ENCODE measurements at places on chromosomes 6 and 20.

GRCh38 chr6:16563628-16564240, 197.5 kb downstream of the ATXN1 start:
- DNase-seq = no peak

DNA sequence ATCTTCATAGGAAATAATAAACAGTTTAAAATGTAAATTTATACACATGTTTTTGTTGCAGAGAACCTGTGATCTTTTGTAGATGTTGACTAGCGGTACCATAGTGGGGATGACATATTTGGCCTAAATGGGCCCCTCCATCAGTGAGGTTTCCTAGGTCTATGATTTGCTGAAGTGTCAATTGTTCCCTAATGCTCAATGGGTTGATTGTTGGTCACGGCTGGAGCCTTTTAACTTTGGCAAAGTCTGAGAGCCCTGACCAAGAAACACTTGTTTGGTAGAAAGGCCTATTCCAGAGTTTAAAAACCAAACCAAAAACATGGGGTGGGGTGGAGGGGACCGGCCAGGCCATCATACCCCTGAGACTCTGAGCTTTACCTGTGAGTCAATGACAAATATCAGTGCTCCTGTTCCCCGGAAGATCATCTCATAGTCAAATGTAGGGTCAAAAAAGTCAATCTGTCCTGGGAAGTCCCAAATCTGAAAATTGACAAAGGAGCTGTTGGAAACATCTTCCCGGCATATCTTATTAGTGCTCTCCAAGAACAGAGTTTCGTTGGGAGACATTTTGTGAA, 25.1 kb downstream of the RRAGD start:
- no peak for DNase-seq

DNA sequence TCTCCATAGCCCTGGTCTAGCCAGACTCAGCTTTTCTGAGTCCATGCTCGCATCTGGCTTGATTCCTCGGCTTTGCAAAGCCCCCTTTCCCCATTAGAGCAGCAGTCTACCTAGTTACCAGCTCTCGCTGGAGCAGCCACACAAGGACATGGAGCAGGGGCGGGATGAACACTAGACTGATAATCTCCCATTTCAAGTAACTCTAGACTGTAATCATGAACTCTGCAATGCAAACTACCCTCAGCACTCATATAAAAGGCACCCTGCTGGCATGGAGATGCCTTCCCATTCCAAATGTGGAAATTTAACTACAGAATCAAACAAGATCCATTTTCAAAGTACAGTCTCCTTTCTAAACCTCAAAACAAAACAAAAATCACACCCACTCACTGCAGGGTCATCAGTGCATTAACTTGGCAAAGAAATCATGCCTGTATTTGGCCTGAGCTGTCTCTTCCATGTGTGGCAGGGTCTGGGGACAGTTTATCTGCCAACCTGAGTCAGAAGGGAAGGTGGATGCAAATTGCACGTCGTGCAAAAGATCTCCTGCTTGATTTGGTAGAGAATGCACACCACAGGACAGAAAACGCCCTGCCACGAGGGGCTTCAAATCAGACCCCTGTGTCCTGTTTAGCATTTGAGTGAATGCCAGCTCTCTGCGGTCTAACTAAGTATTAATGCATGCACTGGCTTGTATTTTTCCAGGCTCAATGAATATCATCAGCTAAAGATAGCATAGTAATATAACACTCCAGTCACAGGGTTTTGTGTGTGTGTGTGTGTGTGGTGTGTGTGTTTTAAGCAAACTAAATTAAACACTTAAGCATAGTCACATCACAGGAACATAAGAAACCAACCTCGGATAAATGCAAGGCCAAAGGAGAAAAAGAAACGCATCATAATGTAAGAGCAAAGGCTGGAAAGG, 85.3 kb downstream of the MYLK4 start:
- DNase-seq = no peak

DNA sequence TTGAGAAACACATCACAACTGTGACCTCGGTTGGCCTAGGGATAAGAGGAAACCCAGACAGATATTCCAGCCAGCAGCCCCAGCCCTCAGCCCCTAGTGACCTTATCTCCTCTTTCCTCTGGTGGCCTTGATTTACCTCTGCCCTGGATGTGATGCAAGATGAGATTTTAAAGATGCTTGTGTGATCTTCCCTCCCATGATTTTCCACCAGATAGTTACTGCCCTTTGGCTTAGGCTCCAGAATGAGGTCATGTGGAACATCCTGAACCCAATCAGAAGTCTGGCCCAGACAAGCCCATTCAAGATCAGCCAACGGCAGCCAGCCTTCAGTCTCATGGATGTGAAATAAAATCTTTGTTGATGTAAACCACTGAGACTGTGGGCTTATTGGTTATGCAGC, 104.0 kb downstream of the BANF2 start:
- DNase-seq = no peak

- DNase-seq = no peak
Observed at GRCh38 chr6:37319156-37319555, 34.6 kb upstream of the RNF8 start.

GRCh38 chr6:29632789-29633533, at the start of gene GABBR1:
Gene GABBR1 (minus strand): TSS chr6:29633183. CDS start chr6:29632385, 798 bp downstream.
- peak; percentile 52 for DNase-seq

DNA sequence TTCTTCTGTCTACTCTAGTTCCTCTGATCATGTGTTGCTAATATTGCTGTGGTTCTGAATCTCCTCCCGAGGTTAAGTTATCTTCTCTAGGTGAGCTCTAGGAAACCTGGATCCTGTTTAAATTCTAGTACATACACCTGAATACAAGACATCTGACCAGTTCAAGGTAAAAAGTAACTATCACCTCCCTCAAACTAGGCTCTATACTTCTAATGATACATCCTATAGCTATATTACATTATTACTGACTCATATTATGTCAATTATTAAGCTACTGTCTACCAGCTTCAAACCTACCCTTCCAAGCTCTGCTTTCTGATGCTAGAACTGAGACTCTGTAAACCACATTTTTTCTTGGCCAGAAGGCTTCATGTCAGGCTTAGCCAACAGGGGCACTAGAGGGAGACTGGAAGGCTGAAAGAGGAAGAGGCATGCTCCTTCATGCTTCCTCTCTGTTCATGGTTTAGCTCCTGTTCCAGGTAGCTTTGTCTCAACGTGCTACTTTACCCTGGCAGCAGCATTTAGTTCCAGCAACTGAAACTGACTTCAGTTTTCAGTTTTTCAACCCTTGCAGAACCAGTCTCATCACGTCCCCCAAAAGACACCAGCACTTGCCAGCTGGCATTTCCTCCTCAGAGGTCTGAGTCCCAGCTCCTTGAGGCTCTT, 148.4 kb upstream of the TOP1 start:
- DNase-seq = no peak

DNA sequence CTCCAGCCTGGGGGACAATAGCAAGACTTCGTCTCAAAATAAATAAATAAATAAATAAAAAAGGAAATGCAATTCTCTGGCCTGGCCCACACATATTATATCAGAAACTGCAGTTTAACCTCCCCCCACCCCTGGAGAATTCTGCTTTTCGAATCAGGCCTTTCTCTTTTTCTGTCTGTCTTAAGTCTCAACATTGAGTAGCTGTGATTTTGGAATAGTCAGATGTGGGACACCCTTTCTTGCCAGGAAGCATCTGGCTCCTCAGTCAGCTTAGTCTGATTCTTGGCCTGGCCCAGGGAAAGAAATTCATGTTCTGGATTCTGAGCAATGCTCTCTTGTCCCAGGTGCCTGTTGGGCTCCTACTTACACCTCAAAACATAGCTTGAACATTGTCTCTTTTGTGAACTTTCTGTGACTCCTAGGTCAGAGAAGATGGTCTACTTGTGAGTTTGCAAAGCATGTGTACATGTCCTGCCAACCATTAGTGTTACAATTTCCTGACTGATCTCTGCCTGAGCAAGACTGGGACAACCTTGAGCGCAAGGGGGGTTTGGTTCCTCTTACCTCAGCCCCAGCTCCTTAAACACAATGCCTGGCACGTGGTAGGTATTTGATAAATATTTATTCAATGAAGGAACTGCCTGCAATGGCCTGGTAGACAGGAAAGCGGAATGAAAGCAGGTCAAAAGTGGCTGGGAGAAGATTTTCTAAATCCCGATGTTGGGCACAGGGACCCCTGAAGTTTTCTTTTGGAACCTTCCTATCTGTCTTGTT, 23.8 kb upstream of the POU5F1 start:
- no peak for DNase-seq

- no peak for DNase-seq
Observed at GRCh38 chr6:68080074-68080473, 555.0 kb upstream of the ADGRB3 start.

- no peak for DNase-seq
Observed at GRCh38 chr20:32474717-32474966, 110.5 kb downstream of the NOL4L start.

- no peak for DNase-seq
Observed at GRCh38 chr20:1734269-1734858, 76.8 kb upstream of the SIRPG start.
